ENCODE measurements at places on chromosomes 3 and 15.

DNA sequence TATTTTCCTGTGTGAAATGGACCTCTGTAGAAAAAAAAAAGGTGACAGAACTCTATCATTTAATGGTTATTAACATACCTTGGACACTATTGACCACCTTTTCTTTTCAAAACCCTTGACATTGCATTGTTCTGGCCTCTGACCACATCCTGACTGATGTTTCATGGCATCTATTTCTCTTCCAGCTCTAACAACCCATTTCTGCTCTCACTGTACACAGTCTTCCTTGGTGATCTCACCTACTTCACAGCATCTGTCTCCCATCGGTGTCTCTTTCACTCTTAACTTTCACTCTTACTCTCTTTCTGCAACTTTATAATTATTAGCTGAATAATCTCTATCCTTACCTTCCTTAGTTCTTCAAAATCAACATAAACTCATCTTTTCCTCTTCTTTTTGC, 217.4 kb upstream of the CD96 start:
- no peak overlapping the region for H3K4me3 ChIP-seq
- H3K4me1 ChIP-seq = peaks cover 35% of the 10 kb centered on the region
- H3K36me3 ChIP-seq = no peaks in the 10 kb centered on the region
- H3K27me3 ChIP-seq = no peaks in the 10 kb centered on the region

- H3K36me3 ChIP-seq = no peaks in the 10 kb centered on the region
- no peak overlapping the region for H3K27ac ChIP-seq
- no peak for DNase-seq
- H3K4me3 ChIP-seq = peak overlapping the region; percentile 48
- H3K4me1 ChIP-seq = peaks cover 25% of the 10 kb centered on the region
These were observed 1.3 kb upstream of the PPP4R2 start for GRCh38 chr3:72995337-72995736.

DNA sequence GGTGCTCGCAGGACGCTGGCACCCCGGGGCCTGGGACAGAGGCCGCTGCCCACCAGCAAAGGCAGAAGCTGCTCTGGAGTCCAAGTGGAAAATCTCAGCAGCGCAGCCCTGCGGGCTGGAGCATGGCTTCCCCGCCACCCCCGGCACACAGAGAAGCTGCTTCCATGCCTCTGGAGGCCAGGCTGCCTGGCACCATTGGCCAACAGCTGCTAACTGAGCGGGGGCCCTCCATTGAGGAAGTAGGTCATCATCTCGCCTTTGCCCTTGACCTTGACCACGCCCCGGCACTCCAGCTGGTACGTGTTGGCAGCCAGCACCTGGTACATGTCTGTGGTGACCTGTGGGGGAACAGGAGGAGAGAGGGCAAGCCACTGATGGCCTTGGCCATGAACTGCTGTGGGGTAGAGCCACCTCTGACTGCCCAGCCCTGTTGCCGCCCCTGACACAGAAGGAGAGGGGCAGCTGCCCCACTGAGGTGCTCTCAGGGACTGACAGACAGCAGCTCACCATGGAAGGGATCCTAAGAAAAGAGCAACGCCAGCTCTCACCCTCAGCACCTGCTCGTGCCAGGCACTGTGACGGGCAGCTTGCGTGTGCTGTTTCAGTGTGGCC, 82.8 kb downstream of the SEC22A start:
- DNase-seq = no peak
- peaks cover 6% of the 10 kb centered on the region for H3K4me1 ChIP-seq
- H3K27me3 ChIP-seq = no peaks in the 10 kb centered on the region
- H3K4me3 ChIP-seq = no peak overlapping the region
- no peaks in the 10 kb centered on the region for H3K36me3 ChIP-seq

GRCh38 chr3:69976021-69976420, 23.5 kb upstream of the SAMMSON start:
- no peak overlapping the region for H3K27ac ChIP-seq
- H3K4me1 ChIP-seq = no peaks in the 10 kb centered on the region
- no peak for DNase-seq

DNA sequence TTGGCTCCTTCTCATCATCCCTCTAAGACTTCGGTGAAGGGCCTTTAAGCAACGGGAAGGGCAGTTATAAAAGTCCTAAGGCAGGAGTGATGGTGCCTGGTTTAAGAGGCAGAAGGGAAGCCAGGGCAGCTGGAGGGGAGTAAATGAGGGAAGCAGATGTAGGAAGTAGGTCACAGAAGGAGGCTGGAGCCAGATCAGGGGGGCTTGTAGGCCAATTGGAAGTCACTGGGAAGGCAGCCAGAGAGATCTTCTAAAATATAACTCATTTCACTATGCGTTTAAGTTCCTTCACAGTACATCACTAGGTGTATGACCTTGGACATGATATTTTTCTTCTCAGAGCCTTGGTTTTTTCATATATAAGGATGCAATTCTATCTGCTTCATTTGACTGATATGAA, 94.7 kb downstream of the MYH15 start:
- no peaks in the 10 kb centered on the region for H3K36me3 ChIP-seq
- H3K4me3 ChIP-seq = no peak overlapping the region
- H3K27ac ChIP-seq = peak overlapping the region; percentile 4

DNA sequence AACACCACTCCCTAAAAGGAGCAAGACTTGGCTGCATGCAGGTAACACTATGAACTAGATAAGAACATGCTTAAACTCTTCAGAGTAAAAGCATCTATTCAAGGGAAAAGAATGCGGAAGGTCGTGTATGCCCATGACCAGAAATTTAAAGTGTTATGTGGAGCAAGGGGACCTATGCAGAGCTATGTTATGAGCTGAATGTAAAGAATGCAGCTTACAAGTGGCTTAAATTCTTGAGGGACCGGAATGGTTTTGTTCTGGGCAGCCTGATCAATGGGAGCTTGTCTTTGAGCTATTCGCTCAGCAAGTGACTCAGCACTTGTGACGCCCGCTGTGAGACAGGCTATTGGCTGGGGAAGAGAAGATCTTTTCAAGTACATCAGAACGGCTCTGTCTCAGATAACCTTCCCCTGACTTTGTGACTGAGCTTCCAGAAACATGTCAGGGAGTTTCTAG, 367.5 kb upstream of the THBS1 start:
- DNase-seq = no peak
- no peaks in the 10 kb centered on the region for H3K4me1 ChIP-seq
- H3K36me3 ChIP-seq = no peaks in the 10 kb centered on the region
- no peak overlapping the region for H3K27ac ChIP-seq

GRCh38 chr3:65953881-65954733, 84.6 kb downstream of the MAGI1 start:
- no peak overlapping the region for H3K27ac ChIP-seq
- H3K27me3 ChIP-seq = peaks cover 8% of the 10 kb centered on the region
- H3K36me3 ChIP-seq = no peaks in the 10 kb centered on the region
- DNase-seq = no peak

DNA sequence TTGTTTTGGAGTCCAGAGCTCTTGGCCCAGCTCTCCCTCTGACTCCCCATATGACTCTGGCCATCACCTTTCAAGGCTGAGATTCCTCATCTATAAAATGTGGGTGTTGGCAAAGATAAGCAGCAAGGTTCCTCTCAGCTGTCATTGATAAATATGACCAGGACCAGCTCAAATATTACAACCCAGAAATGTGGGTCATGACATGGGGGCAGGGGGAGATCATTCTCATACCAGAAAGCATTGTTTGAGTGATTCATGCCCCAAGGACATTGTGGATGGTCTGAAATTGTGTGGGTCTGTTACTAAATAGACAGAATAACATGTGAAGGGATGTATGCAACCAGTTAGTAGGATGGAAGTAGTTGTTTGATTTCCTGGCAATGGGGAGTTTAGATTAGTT, 13.9 kb downstream of the UPK1B start:
- DNase-seq = no peak
- no peaks in the 10 kb centered on the region for H3K4me1 ChIP-seq
- no peaks in the 10 kb centered on the region for H3K36me3 ChIP-seq
- no peak overlapping the region for H3K4me3 ChIP-seq

- H3K27me3 ChIP-seq = no peaks in the 10 kb centered on the region
- H3K4me1 ChIP-seq = peaks cover 6% of the 10 kb centered on the region
- H3K36me3 ChIP-seq = no peaks in the 10 kb centered on the region
- H3K4me3 ChIP-seq = no peak overlapping the region
These were observed 48.7 kb downstream of the PPM1L start for GRCh38 chr3:160804762-160805161.

- peaks cover 17% of the 10 kb centered on the region for H3K4me1 ChIP-seq
- H3K27ac ChIP-seq = no peak overlapping the region
- H3K36me3 ChIP-seq = no peaks in the 10 kb centered on the region
- H3K4me3 ChIP-seq = peak overlapping the region; percentile 47
These were observed 135.7 kb upstream of the IL12A start for GRCh38 chr3:159852821-159853505.

DNA sequence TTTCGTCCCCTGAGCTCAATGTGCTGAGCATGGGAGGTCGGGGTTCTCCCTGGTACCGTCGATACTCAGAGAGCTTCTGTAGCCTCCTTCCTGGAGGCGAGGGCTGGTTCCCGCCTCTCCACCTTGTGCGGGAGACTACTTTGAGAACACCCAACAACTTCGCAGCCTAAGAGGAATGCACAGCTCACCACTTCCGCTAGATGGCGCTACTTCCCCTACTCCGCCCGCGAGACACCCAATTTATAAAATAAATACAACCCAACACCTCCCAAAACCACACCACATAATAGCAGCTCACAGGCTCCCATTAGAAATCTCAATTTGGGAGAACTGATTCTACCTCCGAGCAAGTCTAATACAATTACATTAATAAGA, 1.2 kb downstream of the RGMA start:
- H3K36me3 ChIP-seq = no peaks in the 10 kb centered on the region
- H3K4me3 ChIP-seq = peak overlapping the region; percentile 86
- DNase-seq = peak; percentile 25
- peaks cover 14% of the 10 kb centered on the region for H3K4me1 ChIP-seq

DNA sequence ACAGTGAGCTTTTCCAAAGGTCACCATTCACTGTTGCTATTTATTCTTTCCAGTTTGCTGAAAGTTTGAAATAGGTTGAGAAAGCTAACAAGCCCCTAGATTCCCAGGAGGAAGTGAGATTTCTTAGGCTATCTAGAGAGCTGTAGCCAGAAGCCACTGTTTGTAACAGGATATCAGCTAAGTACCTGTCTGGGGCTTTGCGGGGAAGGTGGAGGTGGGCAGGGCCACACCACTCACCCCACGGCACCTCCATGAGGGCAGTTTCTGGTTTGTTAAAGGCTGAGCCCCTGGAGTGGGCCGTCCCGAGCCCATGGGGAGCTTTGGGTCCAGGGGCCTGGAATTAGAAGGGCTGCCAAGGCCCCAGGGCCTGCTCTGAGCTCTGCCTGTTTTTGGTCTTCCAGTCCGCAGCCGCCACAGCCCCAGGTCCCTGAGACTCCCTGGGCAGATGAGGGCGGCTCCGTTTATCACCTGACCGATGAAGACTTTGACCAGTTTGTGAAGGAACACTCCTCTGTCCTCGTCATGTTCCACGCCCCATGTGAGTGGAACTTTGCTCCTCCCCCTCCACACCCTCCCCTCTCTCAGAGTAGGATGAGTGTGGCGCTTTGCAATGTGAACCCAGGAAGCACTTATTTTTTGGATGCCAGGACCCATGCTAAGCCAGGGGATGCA, 63.4 kb downstream of the PDIA5 start:
- peaks cover 10% of the 10 kb centered on the region for H3K36me3 ChIP-seq
- H3K4me3 ChIP-seq = no peak overlapping the region
- no peaks in the 10 kb centered on the region for H3K27me3 ChIP-seq
- no peak for DNase-seq
- H3K4me1 ChIP-seq = no peaks in the 10 kb centered on the region

- H3K36me3 ChIP-seq = no peaks in the 10 kb centered on the region
- H3K27me3 ChIP-seq = peaks cover 40% of the 10 kb centered on the region
- no peak for DNase-seq
- no peak overlapping the region for H3K27ac ChIP-seq
These were observed 213.9 kb upstream of the UMPS start for GRCh38 chr3:124516333-124516732.

DNA sequence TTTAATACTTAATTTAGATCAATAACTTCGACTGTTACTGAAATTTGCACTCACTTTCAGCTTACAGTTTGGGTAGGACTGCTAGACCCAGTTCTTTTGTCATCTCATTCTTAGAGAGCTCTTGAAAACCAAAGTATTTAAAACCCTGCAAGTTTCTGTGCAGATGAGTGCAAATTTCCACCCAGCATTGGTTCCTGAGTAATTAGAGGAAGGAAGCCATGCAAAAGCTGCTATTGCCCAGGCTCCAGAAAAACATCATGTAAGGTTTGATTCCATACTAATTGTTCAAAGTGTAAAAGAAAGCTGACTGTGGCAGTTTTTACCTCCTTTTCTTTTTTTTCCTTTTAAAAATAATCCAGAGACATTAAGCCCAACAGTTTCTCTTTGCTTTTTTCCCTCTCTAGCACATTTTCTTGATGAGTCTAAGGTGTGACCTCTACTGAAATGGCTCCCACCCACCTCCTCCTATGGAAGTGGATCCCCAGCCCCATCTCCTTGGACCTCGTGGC, 30.3 kb downstream of the ABHD2 start:
- no peaks in the 10 kb centered on the region for H3K27me3 ChIP-seq
- H3K27ac ChIP-seq = peak overlapping the region; percentile 26
- no peak overlapping the region for H3K4me3 ChIP-seq
- DNase-seq = no peak

- no peak for DNase-seq
- peaks cover 12% of the 10 kb centered on the region for H3K4me1 ChIP-seq
- H3K27me3 ChIP-seq = peaks cover 24% of the 10 kb centered on the region
- H3K27ac ChIP-seq = peak overlapping the region; percentile 22
- no peaks in the 10 kb centered on the region for H3K36me3 ChIP-seq
These were observed 1.8 kb downstream of the PLXNB1 start for GRCh38 chr3:48428088-48428571.

- H3K27ac ChIP-seq = peak overlapping the region; percentile 98
- peaks cover 53% of the 10 kb centered on the region for H3K4me1 ChIP-seq
- no peaks in the 10 kb centered on the region for H3K36me3 ChIP-seq
- H3K4me3 ChIP-seq = peak overlapping the region; percentile 97
- no peak for DNase-seq
- H3K27me3 ChIP-seq = no peaks in the 10 kb centered on the region
These were observed 904 bp upstream of the MCTP2 start for GRCh38 chr15:94230431-94230882.

- H3K4me3 ChIP-seq = no peak overlapping the region
- peaks cover 5% of the 10 kb centered on the region for H3K4me1 ChIP-seq
- DNase-seq = no peak
- no peaks in the 10 kb centered on the region for H3K27me3 ChIP-seq
These were observed 219.8 kb downstream of the CTNNB1 start for GRCh38 chr3:41418961-41419691.

DNA sequence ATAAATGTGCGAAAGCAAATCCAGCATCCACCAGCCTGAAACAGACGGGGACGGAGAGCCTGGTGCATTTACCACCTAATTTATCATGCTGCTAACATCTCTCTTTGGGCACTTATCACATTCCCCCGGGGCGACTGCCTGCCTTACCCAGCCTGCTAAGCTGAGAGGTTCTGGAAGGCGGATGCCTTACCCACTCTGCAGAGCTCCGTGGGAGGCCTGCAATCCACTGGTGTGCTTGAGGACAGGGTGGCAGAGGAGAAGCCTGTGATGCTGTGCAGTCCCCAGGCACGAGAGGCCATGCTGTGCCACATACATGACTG, 25.5 kb downstream of the MGLL start:
- H3K4me3 ChIP-seq = no peak overlapping the region
- no peak for DNase-seq
- H3K36me3 ChIP-seq = no peaks in the 10 kb centered on the region
